ENCODE measurements at places on chromosomes 13 and 19.

DNA sequence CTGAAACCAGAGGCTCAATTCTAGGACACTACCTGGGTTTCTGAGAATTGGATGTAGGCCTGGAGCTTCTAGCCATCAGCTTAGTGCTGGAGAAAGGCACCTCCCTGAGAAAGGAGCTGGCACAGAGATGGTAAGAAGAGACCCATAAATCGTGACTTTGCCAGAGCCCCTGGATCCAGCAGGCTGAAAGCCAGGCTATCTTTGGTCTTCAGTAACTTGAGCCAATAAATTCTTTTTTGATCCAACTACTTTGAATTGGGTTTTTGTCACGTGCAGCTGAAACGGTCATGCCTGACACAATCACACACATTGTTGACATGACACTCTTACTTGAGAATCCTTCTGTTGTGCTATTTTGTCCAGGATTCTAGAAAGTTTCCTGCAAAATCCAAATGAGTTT lies 103.4 kb downstream of the LHFPL6 start:
- DNase-seq = no peak

- DNase-seq = no peak
Measured at GRCh38 chr13:44388427-44389059, 14.9 kb downstream of the SERP2 start.

DNA sequence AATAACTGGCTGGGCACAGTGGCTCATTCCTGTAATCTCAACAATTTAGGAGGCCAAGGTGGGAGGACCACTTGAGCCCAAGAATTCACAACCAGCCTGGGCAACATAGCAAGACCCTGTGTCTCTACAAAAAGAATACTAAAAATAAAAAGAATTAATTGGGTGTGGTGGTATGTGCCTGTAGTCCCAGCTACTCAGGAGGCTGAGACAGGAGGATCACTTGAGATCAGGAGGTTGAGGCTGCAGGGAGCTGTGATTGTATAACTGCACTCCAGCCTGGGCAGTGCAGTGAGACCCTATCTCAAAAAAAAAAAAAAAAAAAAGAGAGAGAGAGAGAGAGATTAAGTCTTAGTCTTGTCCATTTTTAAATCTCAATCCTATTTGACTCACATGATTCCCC lies 35.6 kb upstream of the SERPINE3 start:
- DNase-seq = no peak

DNA sequence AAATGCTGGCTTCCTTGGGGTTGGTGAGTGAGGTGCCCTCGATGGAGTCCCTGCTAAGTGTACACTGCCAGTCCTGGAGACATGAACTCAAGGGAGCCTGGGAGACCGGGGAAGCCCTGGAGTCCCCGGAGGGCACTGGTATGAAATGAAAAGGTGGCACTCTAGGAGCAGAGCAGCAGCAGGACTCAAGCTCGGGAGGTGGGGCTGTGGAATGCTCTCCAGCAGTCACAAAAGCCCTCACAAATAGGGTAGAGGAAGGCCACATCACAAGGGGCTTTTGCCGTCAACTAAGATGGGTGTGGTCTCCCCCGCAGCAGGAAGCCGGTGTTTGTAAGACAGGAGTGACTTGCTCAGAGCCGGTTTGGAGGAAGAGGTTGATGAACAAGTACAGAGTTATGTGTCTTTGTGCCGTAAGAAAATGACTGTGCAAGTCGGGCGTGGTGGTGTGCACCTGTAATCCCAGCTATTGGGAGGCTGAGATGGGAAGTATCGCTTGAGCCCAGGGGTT lies 19.3 kb downstream of the CCNE1 start:
- DNase-seq = peak; percentile 37

DNA sequence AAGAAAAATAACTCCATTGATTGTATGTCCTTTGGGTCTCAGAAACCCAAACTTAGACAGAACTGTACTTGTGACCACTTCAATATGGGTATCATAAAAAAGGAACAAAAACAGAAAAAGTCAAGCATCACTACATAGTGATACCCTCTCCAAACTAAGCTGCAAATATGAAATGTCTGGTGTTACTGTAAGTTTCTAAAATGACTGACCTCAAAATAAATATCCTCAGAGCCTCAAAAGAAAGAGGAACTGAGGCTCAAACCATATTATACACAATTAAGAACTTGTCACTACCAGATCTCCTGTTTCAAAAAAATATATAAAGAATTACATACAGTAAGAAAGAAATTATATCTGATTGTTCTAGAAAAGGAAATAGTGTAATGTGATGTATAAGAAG lies 787.9 kb upstream of the KLHL1 start:
- no peak for DNase-seq

DNA sequence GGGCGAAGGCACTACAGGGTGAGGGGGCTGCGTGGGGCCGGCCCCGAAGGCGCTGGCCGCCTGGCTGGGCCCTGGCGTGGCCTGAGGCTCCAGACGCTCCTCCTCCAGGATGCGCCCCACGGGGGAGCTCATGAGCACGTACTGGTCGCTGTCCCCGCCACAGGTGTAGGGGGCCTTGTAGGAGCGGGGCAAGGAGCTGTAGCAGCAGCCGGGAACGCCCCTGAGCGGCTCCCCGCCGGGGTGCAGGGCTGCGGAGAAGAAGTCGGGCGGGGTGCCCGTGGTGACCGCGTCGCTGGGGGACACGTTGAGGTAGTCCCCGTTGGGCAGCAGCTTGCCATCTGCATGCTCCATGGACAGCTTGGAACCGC lies 3.0 kb downstream of the IRS2 start:
- no peak for DNase-seq
